Stimulated activated naive CD8-positive, alpha-beta T cell treated with anti-CD3 and anti-CD28 coated beads, Interleukin-15, amount 100 ng/mL, for 72 hours (primary cell): ENCODE measurements at places on chromosomes 3 and 15.

DNA sequence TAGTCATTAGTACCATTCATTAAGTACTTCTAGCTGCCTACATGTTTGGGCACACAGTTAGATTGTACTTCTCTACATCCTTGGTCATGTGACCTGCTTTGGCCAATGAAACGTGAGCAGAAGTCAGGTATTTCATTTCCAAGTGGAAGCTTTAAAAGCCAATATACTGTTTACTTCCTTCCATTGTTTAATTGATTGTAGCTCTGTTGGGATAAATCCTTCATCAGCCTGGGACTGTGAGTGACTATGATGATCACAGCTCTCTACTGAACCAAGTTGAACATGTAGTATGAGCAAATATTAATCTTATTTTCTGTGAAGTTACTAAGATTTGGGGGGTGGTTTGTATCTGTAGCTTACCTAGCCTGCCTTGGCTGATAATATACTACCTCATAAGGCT is 116.5 kb upstream of the ROPN1 start:
- DNase-seq = no peak

DNA sequence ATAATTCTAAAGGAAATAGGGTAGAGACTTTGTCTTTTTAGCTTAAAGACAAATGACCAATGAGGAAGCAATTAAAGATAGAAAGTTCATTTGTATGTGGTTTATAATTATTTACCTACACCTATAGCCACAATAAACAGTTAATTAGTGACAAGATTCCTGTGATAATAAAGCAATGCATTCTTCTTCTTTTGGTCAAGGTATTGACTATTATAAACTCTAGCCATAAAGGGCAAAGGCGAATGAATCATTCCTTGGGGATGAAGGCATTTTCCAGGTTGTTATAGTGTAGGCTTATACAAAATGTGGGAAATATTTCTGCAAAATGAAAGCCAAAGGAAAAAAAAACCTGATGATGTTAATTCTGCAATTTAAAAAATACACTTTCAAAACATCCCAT is 115.4 kb downstream of the PLD1 start:
- DNase-seq = no peak

DNA sequence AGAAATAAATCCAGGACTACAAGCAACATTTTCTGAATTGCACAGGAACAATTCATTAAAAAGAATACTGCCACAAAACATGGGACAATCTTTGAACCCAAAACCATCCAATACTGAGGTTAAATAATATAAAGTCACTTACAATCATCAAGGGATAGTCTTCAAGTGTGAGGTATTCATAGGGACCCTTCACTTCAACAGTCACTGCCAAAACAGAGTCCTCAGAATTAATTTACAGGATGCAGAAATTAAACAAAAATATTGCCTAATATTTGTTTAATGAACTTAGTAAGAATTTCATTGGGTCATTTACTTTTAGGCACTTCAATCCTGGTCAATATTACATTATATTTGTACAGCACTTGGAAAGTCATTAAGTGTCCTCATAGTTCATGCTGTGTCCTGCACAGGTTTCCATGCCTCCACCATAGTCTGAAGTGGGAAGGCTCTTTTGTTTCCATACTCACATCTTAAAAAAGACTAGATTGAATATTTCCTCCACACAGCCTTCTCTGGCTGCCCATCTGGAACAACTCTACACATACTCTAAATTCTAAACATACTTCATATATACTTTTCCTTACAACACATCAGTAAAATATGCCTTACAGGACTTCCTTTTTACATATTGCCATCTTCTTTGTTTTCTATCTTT is 31.6 kb upstream of the VPS39 start:
- DNase-seq = no peak

GRCh38 chr15:79947009-79947408 is 24.0 kb downstream of the BCL2A1 start:
- DNase-seq = no peak

GRCh38 chr3:101065962-101066361 is 72.7 kb upstream of the ABI3BP start:
- no peak for DNase-seq

GRCh38 chr3:100425316-100425715 is 24.0 kb downstream of the LNP1 start:
- no peak for DNase-seq

GRCh38 chr3:185770109-185770508 is 54.7 kb downstream of the IGF2BP2 start:
- no peak for DNase-seq

GRCh38 chr3:13301286-13301987 is 118.7 kb downstream of the NUP210 start:
- no peak for DNase-seq

DNA sequence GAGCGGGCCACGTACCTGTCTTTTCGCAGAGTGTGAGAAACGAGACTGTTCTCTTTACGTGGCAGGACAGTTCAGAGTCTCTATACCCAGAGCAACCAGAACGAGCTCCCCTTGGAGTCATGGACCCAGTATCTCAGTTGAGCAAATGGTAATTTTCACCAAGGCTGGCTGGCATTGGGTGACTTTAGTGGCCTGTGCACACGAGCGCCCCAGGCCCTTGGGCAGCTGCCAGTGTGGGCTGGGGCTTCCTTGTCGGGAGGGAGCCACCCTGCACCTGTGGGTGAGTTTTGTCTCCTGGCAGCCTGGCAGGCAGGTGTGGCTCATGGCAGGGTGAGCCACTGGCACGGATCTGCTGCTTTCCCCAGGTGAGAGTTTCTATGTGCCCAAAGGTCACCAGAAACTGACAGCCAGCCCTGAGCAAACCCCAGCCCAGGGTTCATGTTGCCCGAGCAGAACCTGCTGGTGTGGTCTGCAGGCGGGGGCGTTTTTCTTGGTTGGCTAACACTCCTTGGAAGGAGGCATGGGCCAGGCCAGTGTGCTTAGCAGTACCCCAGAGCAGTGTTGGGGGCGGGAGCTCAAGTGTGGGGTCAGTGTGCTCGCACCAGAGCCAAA is 135.0 kb downstream of the TJP1 start:
- DNase-seq = no peak

DNA sequence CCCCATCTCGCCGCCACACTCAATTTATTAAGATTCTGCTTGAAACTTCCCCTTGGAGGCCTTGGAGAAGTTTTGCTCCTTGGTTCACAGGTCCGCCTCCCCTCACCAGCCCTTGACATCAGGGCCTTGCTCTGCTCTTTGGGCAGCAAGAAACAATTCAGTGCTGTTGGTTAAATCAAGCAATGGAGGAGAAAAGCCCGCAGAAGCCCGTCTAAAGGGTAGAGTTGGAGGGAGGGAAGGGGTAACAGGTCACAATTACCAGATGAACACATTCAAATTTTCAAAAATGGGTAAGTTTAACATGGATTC is 429 bp downstream of the PARP9 start:
- DNase-seq = peak; percentile 25

DNA sequence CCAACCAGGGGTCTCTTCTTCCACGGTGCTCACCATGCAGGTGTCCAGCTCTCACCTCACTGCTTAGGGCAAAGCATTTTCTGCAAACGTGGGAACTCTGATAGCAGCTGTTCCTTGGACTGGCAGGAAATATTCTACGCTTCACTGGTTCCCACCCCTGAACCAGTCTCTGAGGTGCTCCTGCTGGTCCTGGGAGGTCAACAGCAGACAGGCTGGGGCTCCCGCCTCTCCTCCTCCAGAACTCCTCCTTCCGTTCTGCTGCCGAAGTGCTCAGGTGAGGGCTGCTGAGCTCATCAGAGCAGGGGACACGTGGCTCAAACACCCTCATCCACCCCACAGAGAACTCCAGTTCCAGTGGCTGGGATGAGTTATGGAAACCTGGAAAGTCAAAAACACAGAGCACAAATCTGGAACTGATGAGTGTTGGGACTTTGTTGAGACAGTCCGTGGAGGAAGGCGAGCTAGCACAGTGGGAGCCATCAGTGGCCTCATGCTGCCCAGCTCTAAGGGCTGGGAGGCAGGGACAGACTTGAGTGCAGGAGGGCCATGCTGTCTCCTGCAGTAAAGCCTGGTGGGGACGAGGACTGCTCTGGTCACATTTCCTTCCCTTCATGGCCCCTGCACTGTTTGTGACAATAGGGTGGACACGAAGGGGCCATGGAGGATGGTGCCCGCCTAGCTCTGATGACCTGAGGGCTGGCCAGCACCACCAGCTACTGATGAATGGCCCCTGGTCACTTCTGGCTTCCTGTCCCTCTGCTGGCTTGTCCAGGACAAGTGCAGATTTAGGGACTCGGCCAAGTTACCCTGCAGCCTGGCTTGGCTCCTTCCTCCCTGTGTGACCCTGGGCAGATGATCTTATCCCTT is 137.8 kb downstream of the KLF13 start:
- no peak for DNase-seq

- DNase-seq = no peak
Observed at GRCh38 chr3:53581671-53582070, 87.3 kb downstream of the CACNA1D start.

DNA sequence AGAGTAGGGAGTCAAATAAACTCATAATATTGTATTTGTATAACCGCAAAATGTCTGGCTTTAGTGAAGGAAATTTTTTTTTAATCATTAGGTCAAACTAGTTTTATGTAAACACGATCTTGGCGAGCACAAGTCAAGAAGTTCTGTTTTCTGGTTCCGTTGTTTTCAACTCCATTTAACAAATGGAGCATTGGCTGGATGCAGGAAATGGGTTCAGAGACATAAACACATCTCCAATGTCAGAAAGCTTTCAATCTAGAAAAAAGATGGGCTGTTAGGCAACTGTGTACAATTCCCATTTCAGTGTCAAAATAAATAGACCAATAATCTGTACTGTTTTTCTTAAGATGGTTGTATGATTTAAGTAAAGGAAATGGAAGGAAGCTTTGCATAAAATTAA is 292.8 kb downstream of the TBL1XR1 start:
- no peak for DNase-seq
